HAP-1 (cell line): ENCODE measurements at places on chromosomes 5 and 9.

DNA sequence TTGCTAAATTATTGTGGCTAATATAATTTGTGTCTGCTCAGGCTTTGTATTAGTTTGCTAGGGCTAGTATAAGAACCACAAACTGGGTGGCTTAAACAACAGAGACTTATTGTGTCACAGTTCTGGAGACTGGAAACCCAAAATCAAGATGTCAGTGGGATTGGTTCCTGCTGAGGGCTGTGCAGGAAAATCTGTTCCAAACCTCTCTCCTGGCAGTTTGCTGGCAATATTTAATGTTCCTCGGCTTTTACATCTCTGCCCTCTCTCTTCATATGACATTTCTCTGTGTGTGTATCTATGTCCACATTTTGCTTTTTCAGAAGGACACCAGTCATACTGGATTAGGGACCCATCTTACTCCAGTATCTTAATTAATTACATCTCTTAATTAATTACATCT lies 498.8 kb upstream of the CD180 start:
- no peak for DNase-seq

- no peak for DNase-seq
Observed at GRCh38 chr9:14317667-14318320, 3.9 kb upstream of the NFIB start.

DNA sequence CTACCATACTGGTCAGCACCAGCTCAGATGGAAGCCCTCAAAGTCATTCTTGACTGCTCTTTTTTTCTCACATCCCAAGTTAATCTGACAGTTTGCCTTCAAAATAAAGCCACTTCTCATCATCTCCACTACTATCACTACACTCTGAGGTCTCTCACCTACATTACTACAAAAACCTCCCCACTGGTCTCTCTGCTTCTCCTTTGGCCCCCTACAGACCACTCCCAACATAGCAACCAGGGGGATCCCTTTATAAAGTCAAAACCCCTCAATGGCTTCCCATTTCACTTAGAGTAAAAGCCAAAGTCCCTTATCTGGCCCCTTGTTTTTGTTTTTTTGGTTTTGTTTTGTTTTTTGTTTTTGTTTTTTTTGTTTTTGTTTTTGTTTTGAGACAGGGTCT lies 4.6 kb downstream of the ARAP3 start:
- DNase-seq: no peak

DNA sequence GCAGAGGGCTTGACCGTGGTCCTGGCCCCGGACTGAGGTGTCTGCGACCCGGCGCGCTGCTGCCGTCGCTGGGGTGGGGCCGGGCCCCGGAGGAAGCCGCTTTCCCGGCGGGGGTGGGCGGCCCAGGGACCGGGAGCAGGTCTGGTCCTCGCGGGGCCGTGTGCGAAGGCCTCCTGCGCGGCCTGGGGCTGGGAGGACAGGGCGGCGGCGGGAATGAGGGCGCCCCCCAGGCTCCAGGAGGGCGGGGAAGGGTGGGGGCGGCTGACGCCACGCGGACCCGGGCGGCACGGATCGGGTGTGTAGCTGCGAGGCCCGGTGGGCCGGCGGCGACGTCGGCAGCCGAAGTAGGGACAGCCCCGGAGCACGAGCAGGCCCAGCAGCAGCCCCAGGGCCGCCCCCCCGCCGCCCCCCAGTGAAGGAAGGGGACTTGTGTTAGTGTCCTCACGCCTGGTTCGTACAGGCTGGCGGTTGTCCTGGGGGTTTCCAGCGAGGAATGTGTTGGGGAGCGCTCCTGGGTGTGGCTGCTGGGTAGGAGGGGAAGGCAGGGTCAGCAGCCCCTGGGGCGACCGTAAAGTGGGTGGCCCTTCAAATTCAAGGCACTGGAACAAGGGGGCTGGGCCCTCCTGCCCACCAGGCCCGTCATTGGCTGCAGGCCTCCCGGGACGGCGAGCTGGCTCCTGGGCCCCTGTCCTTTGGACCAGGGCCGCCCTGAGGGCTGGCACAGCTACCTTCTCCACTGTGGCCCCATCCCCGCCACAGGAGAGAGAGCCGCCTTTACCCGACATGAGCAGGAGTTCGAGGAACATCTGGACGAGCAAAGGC lies 597 bp upstream of the TMEM250 start:
- DNase-seq: peak; percentile 69

GRCh38 chr9:38029915-38030638 lies 39.0 kb downstream of the SHB start:
- DNase-seq: no peak

- peak; percentile 43 for DNase-seq
Observed at GRCh38 chr5:143782588-143783386, 29.2 kb upstream of the HMHB1 start.

DNA sequence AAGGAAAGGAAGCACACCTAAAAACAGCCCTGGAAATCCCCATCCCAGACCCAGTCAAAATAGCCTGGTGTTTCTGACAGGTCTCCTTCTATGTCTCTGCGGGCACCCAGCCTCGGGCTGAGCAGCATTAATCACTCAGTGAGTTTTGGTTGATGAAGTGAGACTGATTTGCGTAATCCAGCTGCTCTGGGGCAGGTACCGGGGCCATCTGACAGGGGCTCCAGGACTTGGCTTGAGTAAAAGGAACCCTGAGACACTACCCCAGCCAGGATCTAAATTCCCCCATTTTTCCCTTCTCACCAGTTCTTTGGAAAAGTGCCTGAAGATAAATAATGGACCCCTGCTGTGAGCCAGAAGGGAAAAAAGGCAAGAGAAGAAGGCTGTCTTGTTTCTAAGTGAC lies 596 bp downstream of the SLC28A3 start:
- DNase-seq: no peak

DNA sequence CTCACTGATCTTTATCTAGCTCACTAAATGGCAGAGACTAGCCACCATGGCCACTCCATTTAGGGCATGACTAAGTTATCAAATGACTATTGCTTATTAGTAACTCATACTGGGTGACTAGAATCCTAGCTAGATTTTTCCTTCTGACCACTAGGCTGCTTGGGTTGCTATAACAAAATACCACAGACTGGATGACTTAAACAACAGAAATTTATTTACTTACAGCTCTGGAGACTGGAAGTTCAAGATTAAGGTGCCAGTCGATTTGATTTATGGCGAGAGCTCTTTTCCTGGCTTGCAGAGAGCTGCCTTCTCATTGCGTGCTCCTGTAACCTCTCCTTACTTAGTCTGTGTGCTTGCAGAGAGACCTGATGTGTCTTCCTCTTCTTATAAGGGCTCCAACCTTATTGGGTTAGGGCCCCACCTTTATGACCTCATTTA lies 55.0 kb upstream of the APC start:
- no peak for DNase-seq

DNA sequence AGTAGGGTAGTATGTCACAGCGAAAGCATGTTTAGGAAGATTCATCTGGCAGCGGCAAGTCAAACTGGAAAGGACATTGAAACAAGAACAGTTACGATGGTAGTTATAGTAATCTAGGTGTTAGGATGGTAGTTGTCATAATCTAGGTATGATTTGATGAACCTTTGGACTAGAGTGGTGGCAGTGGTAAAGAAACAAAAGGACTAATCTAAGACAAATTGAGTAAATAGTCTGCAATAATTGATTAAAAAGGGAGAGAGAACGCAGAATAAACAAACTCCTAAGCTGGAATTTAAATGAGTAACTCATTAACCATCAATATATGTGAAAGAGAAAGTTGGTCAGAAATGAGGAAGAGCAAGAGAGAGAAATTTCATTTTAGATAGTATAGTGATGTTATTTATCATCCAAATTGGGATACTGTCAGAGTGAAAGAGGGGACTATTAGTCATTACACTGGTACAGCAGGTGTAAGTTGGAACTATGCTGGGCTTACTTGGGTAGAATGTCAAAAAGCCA lies 56.8 kb downstream of the MTREX start:
- DNase-seq: no peak

DNA sequence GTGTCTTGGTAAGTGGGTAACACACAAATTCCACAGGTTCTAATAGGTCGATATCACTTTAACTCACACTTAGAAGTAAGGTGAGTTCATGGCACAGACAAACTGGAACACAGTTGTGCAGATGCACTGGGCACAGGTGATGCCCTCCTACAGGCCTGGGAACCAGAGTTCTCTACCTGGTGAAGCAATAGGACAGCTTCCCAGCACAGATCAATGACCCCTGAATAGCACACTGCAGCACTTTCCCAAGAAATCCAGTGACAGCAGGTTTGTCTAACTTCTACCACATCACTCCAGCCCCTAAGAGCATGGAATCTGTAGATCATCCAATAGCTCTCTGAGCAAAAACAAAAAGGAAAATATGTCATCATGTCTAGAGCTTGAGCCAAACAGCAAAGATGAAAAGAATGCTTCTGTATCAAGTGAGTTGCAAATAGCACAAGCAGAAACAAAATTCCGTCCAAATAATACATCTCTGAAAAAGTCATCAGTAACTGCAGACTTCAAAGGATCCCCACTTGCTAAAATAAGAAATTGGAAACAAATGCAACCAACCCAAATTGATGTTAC lies 33.5 kb downstream of the MOCS2 start:
- no peak for DNase-seq

- peak; percentile 19 for DNase-seq
Observed at GRCh38 chr9:135971892-135972291, 10.7 kb upstream of the UBAC1 start.

GRCh38 chr5:168339109-168339771 lies 47.8 kb downstream of the WWC1 start:
- no peak for DNase-seq

DNA sequence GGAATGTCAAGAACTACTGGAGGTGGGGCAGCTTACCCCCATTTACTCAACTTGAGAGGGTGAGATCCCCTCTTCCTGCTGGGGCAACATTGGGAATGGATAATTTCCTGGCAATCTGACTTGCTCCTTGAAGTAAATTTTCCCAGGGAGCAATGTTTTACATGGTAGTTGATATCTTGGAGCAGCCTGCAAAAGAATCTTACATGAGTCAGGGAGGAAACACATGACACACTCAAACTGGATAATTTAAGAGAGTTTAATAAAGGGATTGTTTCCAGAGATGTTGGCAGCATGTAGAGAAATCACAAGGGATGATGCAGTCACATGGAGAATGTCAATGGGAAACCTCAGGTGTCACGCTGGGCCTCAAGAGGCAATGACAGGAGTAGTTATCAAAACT lies 212.5 kb downstream of the GAS1 start:
- DNase-seq: no peak

GRCh38 chr9:129568560-129569501 lies 52.1 kb downstream of the C9orf50 start:
- DNase-seq: no peak

DNA sequence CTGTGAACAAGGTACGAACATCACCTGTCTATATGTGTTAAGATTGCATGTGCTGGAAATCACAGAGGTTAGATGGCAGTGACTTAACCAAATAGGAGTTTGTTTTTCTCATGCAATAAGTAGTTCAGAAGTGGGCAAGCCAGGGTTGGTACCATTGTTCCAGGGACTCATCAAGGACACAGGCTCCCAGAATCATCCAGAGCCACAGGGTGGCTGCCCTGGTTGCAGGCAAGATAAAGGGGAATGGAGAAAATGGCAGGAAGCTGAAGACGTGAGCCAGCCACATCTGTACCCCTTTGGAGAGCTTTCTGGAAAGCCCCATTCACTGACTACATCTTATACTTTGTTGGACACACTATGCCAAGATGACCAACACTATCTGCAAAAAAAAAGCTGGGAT lies 126.0 kb upstream of the IL12B start:
- DNase-seq: no peak

DNA sequence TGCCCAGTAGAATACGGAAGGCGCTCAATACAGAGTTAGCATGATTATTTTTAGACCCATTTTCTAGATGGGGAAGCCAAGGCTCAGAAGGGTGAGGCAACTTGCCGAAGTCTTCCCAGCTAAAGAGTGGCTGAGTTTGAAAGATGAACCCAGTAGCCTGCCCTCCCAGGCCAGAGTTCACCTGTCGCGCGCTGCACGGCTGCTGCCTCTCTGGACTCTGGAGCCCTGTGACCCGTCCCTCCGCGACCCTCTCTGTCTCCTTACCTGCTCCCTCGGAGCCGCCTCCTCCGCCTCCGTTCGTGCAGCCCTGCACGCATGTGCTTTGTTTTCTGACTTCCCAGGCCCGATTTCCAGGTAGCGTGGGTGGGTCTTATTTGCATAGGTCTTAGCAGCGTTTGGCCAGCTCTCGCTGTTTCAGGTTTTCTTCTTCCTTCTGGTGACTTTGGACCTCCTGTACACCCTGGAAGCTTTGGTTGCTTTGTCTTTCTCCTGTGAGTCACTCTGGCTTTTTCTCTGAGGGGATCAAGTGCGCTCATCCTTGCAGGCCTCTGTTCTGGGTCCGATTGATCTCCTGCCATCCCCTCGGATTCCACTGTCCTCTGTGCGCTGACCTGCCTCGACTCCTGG lies at the start of gene RNF183:
Gene RNF183, minus strand, starts transcription at position 585 of the 627 bp plus-strand sequence. CDS start 5,192 bp downstream, outside the sequence.
- DNase-seq: no peak

DNA sequence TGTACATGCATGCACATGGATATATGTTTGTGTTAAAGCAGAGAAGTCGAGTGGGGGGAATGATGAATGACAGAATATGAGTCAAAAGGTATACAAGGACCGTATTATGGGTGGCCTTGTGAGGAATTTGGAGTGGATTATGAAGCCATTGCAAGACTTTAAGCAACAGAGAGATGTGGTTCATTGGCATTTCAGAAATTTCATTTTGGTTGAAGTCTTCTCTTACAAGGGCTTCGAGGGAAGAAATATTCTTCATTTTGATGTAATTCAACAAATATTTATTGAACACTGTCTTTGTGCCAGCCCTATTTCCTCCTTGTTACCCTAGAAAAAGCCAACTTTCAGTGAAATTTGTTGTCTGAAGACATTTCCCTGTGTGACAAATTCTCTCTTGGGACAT lies 83.9 kb upstream of the SLCO6A1 start:
- DNase-seq: no peak

DNA sequence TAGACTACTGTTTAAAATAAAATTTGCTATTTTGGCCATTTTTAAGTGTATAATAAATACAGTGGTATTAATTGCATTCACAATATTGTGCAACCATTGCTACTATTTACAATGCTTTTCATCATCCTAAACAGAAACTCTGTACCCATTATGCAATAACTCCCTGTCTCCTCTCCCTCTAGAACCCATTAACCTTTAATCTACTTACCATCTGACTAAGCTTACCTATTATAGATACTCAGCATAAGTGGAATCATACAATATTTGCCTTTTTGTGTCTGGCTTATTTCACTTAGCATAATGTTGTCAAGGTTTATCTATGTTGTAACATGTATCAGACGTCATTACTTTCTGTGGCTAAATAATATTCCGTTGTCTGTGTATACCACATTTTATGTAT lies 25.9 kb downstream of the CD14 start:
- no peak for DNase-seq

- DNase-seq: no peak
Observed at GRCh38 chr9:31302620-31303418, 1081.6 kb upstream of the ACO1 start.
